Hindlimb muscle (tissue), 1 donor: ENCODE measurements at places on chromosomes 5 and 9.

GRCh38 chr9:98897745-98898144 lies 46.0 kb upstream of the COL15A1 start:
- no peak for DNase-seq

- DNase-seq, result no peak
Measured at GRCh38 chr5:139878093-139878492, 82.5 kb downstream of the PSD2 start.

GRCh38 chr5:60026161-60026560 lies 132.6 kb upstream of the PDE4D start:
- DNase-seq, result no peak

DNA sequence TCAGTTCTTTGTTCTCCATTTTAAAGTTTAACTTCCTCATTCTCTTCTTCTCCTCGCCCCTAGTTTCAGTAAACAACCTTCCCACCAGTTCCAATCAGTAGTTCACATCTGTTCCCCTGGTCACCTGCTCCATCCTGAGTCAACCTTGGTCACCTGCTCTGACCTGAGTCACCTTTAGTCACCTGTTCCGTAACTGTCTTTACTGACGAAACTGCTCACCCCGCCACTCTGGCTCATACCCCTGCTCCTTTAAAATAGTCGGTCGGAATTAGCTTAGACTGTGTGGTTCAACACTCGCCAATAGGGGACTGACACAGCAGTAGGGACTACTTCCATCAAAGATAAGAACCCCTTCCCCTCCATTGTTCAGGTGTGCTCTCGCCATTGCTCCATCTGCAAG lies 76.3 kb upstream of the GPBP1 start:
- no peak for DNase-seq

DNA sequence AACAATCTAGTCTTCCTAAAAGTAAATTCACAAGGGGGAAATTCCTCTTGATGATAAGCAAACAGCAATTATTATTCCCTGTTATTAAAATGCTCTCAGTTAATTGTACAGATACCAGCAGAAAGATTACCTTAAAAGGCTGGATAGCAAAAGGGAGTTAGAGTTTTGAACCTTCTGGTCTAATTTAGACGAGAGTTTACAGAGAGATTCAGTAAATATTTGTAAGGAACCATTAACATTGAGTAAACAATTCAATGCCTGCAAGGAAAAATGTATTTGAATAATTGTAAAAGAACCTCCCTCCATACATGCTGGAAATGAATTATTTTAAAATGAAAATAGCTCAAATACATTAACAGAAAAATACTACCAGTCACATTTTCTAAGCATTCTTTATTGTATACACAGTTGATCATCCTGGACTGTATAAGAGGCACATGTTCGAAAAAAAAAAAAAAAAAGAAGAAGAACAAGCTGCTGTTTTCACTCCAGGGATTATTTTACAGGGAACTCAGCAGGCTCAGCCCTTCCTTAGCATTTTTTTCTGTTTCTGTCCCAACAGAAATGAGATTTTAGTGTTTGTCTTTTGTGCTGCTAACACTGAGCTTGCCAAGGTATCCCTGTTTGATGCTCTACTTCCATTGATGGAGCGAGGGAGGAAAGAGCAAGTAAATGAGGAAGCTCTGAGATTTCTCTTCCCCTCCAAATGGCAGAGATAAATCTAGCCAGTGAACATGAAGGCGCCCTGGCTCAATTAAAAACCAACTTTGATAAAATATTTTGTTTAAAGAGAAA lies 141.1 kb downstream of the ENC1 start:
- no peak for DNase-seq

GRCh38 chr5:112635771-112636731 lies 101.6 kb upstream of the APC start:
- DNase-seq, result no peak

DNA sequence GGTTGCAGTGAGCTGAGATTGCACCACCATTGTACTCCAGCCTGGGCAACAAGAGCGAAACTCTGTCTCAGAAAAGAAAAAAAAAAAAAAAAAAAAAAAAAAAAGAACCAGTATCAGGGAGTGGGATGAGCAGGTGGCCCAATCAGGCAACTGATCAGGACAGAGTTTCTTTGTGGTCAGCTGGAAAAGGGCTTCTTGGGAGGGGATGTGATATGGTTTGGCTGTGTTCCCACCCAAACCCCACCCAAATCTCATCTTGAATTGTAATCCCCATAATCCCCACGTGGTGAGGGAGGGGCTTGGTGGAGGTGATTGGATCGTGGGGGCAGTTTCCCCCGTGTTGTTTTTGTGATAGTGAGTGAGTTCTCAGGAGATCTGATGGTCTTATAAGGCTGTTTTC lies 4.7 kb upstream of the GCNT1 start:
- no peak for DNase-seq
